ENCODE measurements at places on chromosomes 5 and 9.

DNA sequence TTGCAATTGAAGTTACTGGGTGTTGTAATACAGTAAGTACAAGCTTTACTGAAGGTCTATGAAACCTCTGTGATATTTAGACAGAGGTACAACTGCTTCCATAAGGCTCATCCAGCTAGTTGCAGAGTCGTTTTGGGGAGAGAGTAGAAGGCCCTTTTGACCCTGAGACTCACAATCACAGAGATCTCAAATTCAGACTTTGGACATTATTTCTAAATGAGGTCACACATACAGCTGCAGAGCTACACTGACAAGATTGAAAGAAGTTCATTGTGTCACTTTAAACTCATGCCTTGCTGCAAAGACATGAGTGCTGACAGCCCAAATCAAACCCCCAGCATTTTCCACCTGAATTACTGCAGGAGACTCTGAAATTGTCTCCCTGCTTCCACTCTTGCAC is 205.9 kb upstream of the TMEM161B start:
- DNase-seq, result no peak

DNA sequence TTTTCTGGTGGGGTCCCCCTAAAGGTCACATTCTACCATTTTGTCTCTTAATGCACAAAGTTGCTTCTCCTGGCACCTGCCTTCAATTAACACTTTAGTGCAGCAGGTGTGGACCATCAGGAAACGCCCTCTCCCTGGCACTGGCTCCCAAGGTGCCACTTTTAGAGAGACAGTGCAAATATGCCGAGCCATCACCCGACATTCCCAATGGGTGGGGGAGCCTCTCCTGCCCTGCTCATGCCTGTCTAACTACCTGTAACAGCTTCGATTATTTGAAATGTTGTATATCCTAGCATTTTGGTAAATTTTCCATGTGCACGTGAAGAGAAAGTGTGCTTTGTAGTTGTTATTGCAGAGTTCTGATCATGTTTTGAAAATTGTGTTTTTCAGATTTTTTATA is 13.2 kb upstream of the LRRC14B start:
- no peak for DNase-seq

DNA sequence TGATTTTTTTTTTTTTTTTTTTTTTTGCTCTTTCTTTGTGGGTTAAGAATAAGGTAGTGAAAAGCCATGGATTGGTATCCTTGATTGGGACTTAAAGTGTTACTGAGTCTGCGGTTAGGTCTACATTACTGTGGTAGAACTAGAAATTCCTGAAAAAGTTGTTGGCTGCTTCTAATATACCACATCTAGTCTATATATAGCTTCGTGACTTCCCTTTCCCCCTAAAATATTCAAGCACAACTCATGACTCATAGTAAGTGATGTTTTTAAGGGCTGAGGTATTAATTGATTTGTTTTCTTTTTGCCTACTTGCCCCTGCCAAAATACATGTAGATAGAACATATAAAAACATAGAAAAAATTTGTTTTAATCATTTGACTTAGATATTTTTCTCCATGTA is 247.6 kb downstream of the TMEM232 start:
- DNase-seq, result no peak

DNA sequence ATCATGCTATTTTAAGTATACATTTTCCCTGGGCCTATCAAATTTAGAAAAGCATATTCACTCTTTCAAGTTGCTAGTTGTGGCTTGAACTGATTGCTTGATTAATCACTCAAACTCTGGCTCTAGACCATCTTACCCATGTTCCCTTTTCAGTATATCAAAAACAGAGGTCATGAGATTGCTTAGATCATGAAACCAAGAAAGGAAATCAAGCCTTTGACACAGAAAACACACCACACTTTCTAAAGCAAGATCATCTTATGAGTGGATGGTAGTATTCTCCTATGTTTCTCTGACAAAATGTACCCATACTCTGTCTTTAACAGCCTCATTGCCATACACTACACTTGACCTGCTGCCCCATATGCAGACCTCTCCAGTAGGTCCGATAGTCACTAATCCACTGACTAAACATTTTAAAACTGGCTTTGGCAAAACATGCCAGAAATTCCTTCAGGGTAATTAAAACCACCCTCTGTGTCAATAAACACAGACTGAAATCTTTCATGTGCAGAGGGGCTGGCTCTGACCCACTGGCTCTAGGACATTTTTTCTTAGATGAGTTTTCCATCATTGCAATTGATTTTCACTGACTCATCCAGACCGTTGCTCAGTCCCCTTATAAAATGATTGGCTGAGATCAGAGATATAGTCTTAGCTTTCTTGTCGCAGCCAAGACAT is 18.2 kb downstream of the PPP2R2B start:
- DNase-seq, result no peak

GRCh38 chr9:124660341-124660801 is 110.7 kb downstream of the NR6A1 start:
- no peak for DNase-seq

DNA sequence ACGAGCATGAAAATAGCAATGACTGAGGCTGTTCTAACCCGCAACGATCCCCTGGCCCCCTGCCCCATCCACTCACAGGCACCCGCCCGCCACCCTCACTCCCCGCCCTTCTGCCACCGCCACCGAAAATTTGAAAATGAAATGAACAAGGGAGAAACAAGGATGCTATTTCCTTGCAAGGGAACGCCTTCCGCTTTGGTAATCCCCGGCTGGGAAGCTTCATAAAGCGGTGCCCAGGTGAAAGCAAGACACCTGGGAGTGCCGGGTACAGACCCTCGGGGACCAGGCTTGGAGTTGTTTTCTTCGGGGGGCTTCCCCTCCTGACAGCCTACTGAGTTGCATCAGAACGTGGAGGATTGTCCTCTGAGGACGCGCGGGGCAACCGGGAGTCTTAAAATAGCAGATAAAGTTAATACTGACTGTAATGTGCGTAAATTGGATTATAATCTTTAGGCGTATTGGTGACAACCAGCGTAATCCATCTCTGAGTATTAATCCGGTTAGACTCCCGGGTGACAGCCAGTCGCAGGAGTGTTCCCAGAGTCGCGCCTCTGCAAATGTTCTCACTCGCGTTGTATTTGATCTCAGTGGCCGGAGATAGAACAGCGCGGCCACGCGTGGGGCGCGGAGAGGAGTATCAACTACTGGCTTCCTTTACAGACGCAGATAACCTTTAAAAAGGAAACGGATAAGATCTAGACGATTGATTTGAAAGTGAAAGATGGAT is 885 bp upstream of the MLLT3 start:
- DNase-seq, result peak; percentile 65

DNA sequence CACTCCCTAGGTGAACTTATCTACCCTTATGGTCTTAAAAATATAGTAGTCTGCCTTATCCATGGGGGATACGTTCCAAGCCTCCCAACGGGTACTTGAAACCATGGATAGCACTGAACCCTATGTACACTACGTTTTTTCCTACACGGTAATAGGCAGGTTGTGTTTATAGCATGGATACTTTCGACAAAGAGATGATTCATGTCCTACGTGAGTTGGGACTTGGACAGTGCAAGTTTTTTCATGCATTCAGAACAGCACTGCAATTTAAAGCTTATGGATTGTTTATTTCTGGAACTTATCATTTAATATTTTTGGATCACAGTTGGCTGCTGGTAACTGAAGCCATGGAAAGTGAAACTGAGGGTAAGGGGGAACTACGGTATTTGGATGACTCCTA is 88.1 kb downstream of the CNTLN start:
- no peak for DNase-seq

GRCh38 chr9:976258-976942 is at the start of gene DMRT3:
Gene DMRT3, plus strand, starts transcription at chr9:976655. Its CDS starts 347 bp downstream, at chr9:977002.
- DNase-seq, result no peak

DNA sequence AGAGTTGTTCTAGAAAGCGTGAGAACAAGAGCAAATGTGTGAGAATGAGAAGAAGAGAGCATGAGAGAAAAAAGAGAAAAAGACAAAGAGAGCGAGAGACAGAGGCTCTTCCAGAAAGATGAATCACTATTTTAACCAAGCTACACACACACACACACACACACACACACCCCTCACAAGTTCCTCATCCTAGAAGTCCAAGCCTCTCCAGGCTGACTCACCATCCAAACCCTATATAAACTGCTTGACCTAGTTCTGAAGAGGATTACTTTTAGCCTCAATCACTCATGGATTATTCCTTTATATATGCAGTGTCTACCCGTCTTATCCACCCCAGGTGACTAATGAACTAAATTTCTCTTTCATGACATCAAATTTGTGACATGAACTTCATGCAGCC is 37.6 kb downstream of the C9orf57 start:
- no peak for DNase-seq

- DNase-seq, result no peak
Observed at GRCh38 chr9:88927510-88927909, 63.8 kb upstream of the S1PR3 start.
